ENCODE measurements at places on chromosomes 1 and 21. TPM values are rescaled to one million over a fixed set of nuclear protein-coding genes. Genes with fewer than 3 reads are reported as not detected.

Gene SPRR4
- polyA plus RNA-seq = not detected

Gene GJA5
- 0.14 TPM for polyA plus RNA-seq

Gene ADAMTS4
- 1.0 TPM for polyA plus RNA-seq

Gene ACTA1
- polyA plus RNA-seq = 0.06 TPM

Gene FMO2
- polyA plus RNA-seq = 7.1 TPM

Gene SLC6A9
- 3.4 TPM for polyA plus RNA-seq

Gene OR6N2
- polyA plus RNA-seq = not detected

Gene DEPDC1
- polyA plus RNA-seq = 8.0 TPM

Gene NTNG1
- 12.5 TPM for polyA plus RNA-seq

Gene CDK11B
- 4.3 TPM for polyA plus RNA-seq

Gene ZBTB7B
- polyA plus RNA-seq = 6.2 TPM

Gene GJA8
- polyA plus RNA-seq = not detected

Gene CFHR3
- polyA plus RNA-seq = not detected

Gene GJA9
- not detected for polyA plus RNA-seq

Gene TNNT2
- 1.4 TPM for polyA plus RNA-seq

Gene WDR3
- 17.4 TPM for polyA plus RNA-seq

Gene TGFB2
- polyA plus RNA-seq = 29.1 TPM

Gene BMP8A
- 0.41 TPM for polyA plus RNA-seq

Gene ESPN
- not detected for polyA plus RNA-seq

Gene DTL
- polyA plus RNA-seq = 8.7 TPM

Gene PROX1
- polyA plus RNA-seq = 0.02 TPM

Gene ELF3
- polyA plus RNA-seq = 0.12 TPM

Gene KIF17
- 3.0 TPM for polyA plus RNA-seq
